ENCODE measurements at places on chromosomes 11 and 22.

- no peak for DNase-seq
These were observed 99.3 kb downstream of the RASSF10 start for GRCh38 chr11:13108416-13108815.

DNA sequence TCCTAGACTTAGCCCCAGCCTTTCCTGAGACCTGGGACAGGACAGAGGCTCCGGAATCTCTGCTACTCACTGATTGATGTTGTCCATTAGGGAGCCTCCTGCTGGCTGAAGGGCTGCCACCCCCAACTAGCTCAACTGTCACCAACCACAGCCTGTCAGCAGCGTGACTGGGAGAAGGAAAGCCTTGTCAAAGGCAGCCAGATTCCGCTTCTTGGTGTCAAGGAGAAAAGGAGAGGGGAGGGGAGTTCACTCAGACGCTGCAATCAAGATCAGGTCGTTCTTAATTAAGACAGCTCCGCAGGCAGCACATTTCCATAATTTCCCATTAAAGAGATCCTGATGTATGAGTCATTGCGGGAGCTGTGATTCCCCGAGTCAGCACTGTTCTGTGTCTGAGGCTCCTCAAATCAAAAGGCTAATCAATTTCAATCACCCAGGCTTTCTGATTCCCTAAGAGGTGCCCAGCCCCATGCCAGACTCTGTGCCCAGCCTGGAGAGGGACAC lies 152.8 kb upstream of the ZBED5 start:
- DNase-seq: no peak

- DNase-seq: no peak
These were observed 69.8 kb upstream of the TNRC6B start for GRCh38 chr22:40107851-40108378.

DNA sequence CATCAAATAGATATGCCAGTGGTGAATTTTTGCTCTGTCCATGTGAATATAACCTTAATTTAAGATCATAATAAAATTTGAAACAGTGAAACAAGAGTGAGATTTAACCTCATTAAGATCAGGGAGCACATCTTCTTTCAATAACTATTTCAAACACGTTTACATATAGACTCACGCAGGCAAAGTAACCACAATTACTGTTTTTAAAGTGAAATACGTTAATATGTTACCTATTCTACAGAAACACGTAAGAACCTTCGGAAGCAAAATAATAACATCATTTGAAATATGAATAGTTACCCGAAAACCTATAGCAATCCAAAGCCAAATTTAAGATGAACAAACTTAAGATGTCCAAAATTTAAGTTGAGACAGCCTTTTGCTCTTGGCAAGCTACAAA lies 136.2 kb upstream of the ZC3H12C start:
- DNase-seq: no peak

DNA sequence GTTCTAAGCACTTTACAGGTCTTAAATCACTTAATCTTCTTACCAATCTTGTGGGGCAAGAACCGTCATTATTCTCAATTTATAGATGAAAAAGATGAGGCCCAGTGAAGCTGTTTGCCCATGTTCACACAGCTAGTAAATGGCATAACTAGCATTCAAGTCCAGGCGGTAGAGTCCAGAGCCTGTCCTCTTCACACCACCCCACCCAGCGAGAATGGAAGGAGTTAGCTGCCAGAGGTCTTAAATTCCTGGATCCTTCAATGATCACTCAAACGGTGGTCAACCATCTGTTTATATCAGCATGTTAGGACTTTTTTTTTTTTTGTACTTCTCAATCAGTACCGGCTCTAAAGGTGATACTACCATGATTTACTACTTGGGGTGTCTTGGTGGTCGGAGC lies 43.3 kb downstream of the PARVA start:
- DNase-seq: no peak

GRCh38 chr11:94417386-94417987 lies 16.3 kb upstream of the GPR83 start:
- no peak for DNase-seq

- no peak for DNase-seq
These were observed 15.7 kb upstream of the ANO5 start for GRCh38 chr11:22177186-22177585.

DNA sequence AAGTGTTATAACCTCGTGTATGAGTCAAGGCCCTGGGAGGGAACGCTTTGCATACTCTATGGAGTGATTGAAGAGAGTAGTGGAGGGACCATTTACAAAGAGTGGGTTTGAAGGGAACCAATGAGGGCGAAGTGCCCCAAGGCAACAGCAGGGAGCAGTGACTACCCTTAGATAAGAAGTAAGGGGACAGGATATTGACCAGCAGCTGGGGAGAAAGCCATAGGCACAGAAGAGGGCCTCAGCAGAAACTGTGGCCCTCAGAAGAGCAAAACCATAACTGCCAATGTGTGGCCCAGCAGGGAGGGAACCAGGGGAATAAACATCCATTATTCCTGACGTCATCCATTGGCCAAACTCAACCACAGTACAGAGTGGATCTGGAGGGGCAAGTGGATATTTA lies 24.7 kb downstream of the PARVA start:
- no peak for DNase-seq

- no peak for DNase-seq
These were observed 820.5 kb downstream of the BRD1 start for GRCh38 chr22:49007013-49007653.

DNA sequence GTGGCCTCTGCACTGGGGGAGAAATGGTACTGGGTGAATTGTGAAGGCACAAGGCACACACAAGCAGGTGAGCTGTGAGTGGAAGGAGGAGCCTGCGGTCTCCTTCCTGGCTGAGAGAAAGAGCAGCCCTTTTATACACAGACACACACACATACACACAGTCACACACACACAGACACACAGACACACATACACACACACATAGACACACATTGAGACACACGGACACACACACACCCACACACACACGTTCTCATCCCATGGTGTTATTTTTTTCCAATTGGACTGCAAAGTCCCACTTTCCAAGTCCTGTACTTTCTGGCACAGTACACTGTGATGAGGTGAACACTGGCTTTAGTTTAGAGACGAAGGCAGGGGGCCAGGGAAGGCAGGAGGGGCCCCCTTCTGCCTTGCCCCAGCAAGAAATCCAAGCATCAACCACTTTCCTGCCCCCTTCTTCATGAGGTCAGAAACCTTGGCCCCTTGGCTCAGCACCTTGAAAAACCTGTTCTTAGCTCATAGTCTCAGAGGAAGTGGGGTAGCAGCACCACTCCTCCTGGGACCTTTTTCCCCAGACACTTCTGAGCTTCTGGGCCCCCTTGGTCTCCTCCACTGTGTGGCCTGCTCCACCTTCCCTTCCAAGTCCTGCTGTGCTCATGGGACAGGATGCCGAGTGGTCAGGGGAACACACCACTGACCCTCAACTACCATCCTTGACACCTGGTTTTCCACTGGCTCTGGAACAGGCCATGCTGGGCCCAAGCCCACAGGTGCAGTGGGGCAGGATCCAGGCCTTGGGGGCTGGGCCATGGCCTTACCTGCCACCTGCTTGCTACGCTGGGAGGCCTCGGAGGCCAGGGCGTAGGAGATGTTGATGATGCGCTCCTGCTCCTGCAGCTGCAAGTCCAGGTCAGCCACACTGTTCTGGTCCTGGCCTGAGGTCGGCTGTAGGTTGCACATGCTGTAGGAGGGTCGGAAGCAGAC lies 43.8 kb downstream of the C11orf58 start:
- DNase-seq: no peak

- no peak for DNase-seq
These were observed 11.9 kb downstream of the CHID1 start for GRCh38 chr11:898540-899190.

DNA sequence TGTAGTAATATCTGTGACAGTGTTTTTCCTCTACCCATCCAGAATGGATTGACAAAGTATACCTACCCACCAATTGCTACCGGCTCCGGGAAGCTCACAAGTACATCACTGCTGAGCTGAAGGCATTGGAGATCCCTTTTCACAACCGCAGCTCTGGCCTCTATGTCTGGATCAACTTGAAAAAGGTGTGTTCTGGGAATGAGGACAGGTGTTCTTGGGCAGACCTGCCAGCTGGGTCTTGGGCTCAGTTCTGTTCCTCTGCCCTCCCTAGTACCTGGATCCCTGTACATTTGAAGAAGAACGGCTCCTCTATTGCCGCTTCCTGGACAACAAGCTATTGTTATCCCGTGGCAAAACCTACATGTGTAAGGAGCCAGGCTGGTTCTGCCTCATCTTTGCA lies 7.8 kb upstream of the ACCS start:
- DNase-seq: no peak

GRCh38 chr11:36425561-36426081 lies 84.5 kb downstream of the TRAF6 start:
- no peak for DNase-seq

DNA sequence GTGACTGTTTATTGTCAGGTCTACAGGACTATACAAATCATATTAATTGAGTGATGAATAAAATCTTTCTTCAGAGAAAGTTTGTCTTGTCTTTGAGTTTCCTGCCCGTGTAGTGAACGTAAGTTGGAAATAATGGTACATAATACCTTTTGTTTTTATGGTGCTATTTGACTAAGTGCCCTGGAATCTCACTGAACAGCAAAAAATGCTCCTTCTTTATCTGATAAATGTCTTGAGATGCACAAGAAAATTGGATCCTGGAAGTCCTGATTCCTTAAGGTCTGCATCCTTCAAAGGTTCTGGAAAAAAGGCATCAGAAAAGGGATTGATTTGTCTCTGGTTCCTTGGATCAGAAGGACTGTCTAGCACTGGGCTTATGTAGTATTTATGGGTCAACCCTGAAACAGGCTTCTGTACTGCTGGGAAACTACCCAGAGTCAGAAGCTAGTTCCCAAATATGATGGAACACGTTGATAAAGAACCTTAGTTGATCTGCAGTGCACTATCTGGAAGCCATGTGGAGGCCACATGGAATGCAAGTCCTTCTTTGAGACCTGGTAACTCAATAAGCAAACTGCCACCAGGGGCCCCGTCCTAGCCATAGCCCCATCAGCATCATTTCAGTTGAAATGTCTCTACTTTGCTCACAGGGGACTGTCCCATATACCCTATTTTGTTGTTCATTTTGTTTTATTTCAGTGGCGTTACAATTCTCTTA lies 100.6 kb upstream of the CD44 start:
- no peak for DNase-seq

GRCh38 chr11:42571131-42571877 lies 740.5 kb upstream of the API5 start:
- DNase-seq: no peak

GRCh38 chr11:65869643-65870306 lies 2.8 kb downstream of the EFEMP2 start:
- DNase-seq: no peak

- DNase-seq: no peak
These were observed 11.4 kb downstream of the CRKL start for GRCh38 chr22:20928573-20928967.

DNA sequence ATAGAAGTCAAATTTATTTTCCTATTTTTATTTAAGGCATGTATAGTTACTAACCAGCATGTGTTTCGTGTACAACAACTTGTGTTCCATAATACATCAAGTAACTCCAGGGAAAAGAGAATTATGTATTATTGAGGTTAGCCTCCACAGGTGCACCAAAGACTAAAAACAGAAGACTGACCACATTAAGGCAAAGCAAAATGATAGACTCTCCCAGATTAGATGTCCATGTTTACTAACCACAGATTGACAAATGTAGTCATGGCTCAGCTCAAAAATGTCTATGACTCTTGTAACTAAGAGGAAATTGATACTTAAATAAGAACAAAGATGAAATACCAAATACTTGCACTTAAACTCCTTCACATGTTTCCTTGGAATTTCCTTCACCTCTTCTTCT lies 238.5 kb downstream of the METTL15 start:
- DNase-seq: no peak

DNA sequence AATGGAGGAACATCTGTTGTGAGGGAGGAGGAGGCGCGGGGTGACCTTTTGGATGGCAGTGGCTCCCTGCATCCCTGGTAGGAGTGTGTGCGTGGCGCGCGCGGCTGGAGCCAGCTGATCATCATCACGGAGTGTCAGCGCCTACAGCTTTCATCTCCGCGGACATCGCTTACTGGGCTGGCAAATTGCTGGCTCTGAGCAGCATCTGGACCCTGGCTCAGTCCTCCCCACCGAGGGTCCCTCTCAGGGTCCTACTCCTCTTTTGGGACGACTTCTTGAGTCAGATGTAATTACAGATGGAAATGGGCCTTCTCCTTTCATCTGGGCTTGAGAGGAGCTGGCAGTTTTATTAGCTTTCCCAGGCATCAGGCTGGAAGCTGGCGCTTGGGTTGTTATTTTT lies 85.3 kb downstream of the CACNA1I start:
- no peak for DNase-seq

All from esophagus squamous epithelium (tissue), 5 donors.